ENCODE measurements at places on chromosomes 1 and 21. TPM values are rescaled to one million over a fixed set of nuclear protein-coding genes. Genes with fewer than 3 reads are reported as not detected.

DNA sequence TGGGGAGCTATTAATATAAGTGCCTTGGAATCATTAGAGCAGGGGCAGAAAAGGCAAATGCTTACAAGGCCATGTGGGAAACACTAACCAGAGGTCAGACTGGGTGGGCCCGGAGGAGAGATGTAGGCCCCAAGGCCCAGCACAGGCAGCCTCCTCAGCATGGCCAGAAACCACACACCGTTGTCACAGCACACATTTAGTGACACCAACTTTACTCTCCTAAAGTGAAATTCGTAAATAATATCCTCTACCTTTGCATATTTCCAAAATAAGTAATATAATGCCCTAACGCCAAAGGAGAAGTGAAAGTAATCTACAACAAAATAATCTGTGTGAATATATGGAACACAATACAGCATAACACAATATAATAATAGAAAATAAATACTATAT lies 62.6 kb downstream of the KIF21B start:
- DNase-seq: no peak

DNA sequence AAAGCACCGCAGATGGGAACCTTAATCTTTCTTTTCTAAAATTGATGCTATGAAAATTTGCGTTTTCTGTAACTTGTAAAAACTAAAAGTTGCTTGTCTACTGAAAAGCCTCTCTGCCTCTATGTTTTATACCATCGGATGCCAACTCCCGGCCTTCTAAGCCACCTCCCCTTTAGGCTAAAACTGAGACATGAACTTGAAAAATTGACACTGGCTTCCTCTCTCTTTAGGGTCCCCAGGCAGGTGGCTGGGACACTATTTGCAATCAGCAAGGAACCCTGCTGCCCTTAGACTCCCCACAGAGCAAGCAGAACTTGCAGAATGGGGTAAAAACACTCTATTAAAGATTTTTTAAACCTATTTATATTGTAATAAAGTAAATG lies 151.1 kb upstream of the CAMK1G start:
- no peak for DNase-seq

- DNase-seq: no peak
Observed at GRCh38 chr1:58899587-58900271, 115.9 kb upstream of the JUN start.

- DNase-seq: no peak
Observed at GRCh38 chr21:35163411-35163810, 114.3 kb upstream of the RUNX1 start.

DNA sequence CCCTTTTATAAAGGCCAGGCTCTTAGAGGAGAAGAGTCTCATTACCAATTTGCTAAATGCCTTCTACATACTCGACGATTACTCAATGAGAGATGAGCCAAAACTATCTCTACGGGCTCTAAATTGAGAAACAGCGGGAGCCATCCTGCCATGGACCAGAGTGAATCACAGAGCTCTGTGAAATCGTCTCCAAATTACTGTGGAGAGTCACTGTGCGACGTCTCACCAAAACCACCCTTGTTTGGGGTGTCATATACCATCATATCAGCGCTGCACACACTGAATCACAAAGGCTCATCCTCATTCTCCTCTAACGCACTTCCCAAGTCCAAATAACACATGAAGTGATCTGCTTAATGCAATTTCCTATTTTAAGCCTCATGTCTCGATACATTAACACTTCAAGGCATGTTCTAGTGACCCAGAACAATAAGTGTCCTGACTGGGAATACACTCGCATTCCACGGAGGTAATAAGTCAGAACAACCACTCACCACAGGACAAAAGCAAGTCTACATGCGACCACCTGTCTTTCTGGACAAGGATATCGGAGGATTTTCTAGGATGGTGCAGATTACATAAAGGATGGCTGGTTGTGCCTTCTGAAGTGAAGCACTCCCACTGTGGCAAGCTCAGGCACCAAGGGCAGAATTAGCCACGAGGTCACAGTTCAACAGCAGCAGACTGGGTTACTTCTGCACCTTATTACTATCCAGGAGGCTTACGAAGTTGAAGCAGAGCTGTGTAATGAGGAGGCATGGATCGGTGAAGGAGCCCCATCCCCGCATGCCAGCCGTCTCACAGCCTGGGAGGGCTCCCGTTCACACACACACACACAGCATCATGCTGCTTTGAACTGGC lies 44.3 kb downstream of the NID1 start:
- DNase-seq: peak; percentile 26

GRCh38 chr1:222730866-222731265 lies 6.1 kb upstream of the FAM177B start:
- no peak for DNase-seq

DNA sequence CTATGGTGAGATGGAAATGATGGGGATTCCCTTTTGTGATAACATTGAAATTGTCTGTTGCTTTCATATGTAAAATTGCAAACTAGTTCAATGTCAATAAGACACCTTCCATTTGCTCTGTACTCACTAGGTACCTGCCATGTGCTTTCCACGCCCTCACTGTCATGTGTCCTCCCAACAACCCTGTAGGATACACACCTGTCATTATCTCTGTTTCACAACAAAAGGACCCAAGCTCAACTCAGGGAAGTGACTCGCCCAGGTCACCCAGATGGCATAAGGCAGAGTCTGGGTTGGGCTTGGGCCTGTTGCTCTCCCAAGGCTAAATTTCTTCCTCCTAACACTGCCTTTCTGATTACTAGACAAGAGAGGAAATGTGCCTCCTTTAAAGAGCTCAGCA lies 45.3 kb upstream of the MCOLN3 start:
- no peak for DNase-seq

DNA sequence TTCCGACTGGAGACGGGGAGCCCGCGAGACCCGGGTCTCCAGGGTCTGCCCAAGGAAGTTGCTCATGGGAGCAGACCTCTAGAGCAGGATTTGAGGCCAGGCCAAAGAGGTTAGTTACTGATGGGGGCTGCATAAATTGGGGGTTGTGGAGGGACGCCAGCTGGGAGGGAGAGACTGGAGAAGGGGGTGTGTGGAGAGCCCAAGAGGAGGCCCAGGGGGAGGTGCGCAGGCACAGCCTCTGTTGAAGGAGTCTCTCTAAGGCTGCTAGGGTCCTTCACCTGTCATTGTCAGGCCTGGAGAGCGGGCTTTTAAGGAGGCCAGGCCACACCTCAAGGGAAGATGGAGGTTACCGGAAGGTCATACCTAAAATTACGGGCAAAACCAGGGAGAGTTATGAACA lies 363 bp downstream of the PLA2G5 start:
- no peak for DNase-seq

DNA sequence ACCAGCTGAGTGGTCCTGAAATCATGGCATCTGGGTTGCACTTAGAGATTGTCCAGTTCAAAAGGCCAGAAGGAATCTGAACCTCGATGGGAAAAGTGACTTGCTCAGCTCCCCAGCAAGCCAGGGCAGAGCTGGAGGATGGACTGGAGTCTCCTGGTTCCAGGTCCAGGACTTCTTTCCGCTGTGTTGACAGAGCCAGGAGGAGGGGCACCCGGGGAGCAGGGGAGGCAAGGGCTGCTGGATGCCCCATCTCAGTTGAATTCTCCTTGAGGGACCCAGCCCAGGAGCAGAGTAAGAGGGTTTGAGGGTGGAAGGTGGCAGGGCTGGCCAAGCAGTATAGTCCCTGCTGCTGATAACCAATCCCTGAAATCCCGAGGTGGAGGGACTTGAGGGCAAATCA lies 2.4 kb upstream of the ALPL start:
- no peak for DNase-seq

- no peak for DNase-seq
Observed at GRCh38 chr1:161258439-161259344, at the start of gene PCP4L1. TSS of gene PCP4L1 (plus strand) at chr1:161258745. CDS start at chr1:161258975, 230 bp downstream.

DNA sequence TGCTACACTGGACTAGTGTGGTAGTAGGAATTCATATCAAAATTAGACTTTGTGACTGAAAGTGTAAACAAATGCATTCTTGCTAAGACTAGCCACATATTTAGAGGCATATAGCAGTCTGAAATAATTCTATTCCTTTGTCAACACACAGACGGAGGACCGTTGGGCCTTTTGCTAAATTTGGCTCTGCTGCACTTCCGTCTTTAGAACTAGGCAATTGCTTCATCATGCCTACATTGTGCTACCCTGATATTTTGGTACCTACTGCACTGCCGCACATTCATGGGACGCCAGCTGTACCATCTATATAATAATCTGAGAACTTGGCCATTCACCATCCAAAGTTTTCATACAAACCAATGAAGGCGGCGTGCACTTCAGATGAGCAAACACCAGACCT lies 346.8 kb downstream of the KIF26B start:
- DNase-seq: no peak

DNA sequence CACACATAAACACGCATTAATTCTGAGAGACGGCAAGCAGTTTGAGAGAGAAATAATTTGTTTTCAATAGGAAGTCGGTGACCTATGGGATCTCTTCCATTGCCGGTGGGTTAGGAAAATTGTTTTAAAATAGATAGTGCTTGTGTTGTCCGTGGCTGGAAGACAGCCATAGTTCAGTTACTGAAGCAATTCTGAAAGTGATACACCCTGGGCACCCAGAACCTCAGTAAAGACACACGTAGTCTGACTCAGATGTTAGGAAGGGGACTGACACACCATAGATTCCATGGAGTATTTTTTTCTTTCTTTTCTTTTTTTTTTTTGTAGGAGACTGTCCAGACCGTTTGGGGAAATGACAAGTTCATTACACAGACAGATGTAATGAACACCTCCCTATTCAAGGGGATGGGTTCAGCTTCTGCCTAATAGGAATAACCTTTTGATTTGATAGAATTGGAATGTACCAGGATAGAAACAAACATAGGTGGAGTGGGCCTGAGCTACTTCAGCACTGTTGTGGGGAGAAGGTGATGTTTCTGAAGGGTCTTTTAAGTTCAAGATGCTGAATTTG lies 1.6 kb downstream of the C1orf21 start:
- DNase-seq: peak; percentile 66

DNA sequence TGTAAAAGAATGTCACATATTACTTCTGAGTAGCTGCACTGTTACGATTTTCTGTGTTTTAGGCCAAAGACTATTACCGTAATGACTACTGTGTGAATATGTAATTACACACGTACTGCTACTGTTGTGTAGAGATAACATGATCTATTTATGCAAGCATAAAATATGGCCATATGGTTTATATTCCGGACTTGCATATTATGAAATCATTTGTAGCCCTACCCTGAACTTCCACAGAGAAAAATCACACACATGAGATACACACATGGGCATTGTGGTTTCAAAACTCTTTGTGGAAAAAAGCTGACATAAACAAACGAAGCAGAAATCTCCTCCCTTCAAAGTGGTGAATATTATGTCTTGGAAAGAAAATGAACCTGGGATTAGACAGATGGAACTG lies 373.0 kb upstream of the ADAMTS5 start:
- no peak for DNase-seq

DNA sequence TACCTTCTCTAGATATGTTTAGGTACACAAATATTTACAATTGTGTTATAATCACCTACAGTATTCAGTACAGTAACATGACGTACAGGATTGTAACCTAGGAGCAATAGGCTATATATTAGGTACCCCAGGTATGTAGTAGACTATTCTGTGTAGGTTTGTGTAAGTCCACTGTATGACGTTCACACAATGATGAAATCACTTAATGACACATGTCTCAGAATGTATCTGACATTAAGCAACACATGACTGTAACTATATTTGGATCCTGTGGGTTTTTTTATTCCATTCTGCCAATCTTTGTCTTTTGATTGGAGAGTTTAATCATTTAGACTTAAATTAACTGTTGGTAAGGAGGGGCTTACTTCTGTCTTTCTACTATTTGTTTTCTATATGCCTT lies 52.1 kb downstream of the STYXL2 start:
- no peak for DNase-seq

DNA sequence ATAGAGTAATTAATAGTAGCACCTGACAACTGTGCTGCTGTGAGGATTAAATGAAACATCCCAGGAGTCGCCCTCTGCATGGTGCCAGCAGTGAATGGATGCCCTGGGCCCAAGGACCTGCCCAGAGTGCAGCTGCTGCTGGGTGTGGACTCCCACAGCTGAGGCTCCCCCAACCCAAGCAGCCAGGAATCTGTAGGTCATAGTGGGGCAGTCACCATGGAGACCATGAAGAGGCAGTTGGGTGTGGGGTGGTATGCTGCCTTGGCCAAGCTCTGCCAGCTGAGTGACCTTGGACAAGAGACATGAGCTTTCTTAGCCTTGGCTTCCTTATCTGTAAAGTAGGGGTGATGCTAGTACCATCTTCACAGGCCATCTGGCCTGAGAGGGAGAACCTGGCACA lies 9.4 kb downstream of the OLIG2 start:
- no peak for DNase-seq

DNA sequence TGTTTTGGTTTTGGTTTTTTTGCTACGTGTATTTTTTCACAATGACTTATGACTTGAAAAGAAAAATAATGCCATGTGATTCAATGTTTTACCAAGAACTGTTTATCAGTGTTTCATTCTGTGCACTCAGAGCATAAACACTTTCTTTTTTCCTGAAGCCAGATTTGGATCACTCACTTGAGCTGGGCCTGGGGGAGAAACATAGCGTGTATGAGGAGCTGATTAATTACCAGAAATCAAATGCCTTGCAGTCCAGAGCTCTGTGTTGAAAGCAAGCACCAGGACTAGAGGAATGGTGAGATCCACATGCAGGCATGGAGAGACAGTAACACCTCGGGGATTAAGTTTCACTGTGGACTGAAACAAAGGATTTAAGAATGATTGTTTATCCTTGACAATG lies 642.1 kb upstream of the ADGRL2 start:
- DNase-seq: no peak

DNA sequence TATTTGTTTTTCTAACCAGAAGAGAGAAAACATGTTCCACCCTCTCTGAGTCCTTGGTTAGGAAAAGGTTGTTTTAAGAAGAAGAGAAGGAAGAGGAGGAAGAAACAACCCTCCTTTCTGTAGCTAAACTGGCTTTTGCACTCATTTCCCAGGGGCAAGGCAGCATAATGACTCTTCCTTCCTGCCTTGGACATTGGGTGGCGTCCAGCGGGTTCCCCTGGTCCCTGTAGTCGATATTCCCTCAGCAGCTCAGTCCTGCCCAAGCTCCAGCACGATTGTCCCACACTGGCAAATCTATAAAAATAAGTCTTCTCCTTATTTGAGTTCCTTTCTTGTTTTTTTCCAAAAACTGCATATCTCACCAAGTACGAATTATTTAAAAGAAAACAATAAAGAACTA lies 81.2 kb downstream of the TEX35 start:
- DNase-seq: no peak

DNA sequence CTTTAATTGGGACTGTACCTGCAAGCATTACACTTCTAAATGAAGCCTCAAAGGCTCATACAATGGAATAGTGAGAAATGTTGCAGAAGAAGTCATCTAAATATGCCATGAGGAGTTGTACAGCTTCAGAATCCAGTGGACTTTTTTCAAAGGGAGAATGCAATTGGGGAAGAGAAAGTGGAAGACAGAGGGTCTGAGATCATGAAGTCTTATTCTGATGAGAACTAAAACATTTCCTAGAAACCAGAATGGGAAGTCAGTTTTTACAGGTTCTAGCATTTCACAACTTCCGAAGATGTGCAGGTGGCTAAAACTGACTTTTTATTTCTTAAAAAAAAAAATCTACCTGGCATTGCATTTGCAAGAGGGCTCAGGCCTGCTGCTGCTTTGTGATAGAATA lies 424.4 kb upstream of the RUNX1 start:
- DNase-seq: no peak

Gene RPE65
- total RNA-seq: not detected

Gene FAM43B
- not detected for total RNA-seq

Gene LCE2C
- total RNA-seq: not detected

Gene NEXN
- 3.3 TPM for total RNA-seq

Gene PPCS
- total RNA-seq: 30.3 TPM

Gene FAM177B
- total RNA-seq: not detected

Gene NUP210L
- total RNA-seq: not detected

Gene USH2A
- total RNA-seq: 0.16 TPM

Gene CDK18
- 3.0 TPM for total RNA-seq

Gene MPZ
- 0.07 TPM for total RNA-seq
